Left ventricle myocardium superior (tissue), 1 donor: ENCODE measurements at places on chromosomes 16 and 17. TPM values are rescaled to one million over a fixed set of nuclear protein-coding genes. Genes with fewer than 3 reads are reported as not detected.
A peak's percentile ranks its signal among the peaks of the same experiment; 100 is the strongest.

The PRSS27 gene
- 0.12 TPM for total RNA-seq

DNA sequence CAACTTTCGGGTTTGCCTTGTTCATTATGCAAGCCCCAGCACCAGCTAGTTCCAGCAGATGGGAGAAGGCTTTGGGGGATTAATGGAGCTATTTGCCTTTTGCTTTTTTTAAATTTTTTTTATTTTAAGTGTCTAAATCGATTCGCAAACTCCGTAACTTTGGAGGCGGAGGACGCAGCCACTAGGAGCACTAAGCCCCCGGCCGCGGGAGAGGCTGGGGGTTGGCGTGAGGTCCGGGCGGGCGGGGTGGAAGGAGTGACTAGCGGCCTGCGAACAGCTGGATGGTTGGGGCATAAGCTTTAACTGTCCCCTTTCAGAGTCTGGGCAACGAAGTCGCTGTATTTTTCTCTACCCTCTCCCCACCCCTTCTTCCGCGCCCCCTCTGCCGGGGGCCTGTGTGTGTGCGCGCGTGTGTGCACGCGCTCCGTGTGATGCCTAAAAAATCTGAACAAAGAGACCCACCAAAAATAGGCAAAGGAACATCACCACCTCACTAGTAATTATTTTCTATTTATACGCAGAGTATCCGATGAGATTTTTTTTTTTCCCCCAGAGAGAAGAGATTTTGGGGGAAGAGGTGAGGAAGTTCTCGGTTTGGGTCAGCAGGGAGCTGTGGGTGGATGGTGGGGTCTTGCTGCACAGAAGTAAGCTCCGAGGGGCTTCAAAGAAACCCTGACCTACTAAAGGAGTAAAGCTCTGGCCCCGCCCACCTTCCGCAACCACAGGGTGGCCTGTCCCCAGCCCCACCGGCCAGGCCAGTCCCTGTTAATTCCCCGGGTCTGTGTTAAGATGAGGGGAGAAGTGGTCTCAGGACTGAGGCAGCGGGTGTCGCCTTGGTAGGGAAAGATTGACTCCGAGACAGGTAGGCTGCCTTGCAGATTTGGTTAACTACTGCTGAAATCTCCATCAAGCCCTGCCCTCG, 2.3 kb downstream of the SHISA9 start:
- DNase-seq = no peak

- no peak for DNase-seq
Observed at GRCh38 chr17:74698069-74698468, 14.7 kb downstream of the CD300LF start.

DNA sequence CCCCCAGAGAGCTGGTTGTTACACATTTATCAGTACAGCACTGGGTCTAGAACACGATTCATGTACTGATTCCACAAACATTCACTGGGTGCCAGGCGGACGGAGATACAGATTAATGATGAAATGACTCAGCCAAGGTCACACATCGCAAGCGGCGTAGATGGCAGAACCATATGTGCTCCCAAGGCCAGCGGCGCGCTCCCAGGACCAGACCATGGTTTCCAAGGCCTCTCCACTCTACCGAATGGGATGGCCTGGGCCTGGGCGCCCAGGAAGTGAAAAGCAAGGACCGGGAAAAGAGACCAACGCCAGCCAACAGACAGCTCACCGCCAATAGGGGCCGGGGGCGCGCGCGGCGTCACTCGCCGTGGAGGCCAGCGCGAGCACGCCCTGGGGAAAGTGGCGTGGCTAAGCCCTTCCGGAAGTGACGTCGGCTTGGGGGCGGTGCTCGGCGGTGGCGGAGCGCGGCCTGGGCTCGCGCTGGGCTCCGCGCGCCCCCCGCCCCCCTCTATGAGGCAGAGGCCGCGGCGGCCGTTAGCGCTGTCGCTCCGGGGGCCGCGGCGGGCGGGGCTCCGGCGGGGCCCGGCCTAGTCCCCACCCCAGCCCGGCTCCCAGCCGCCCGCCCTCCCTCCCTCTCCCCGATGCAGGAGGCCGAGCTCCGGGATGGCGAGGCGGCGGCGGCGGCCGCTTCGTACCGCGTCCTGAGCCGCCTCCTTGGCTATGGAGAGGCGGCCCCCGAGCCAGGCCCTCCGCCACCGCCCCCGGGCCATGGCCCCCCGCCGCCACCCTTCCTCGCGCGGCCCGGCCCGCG, at the start of gene SOCS7:
SOCS7 (plus strand) TSS at position 433 of the 811 bp plus-strand sequence; CDS start at position 642, 209 bp downstream.
- peak; percentile 97 for DNase-seq

DNA sequence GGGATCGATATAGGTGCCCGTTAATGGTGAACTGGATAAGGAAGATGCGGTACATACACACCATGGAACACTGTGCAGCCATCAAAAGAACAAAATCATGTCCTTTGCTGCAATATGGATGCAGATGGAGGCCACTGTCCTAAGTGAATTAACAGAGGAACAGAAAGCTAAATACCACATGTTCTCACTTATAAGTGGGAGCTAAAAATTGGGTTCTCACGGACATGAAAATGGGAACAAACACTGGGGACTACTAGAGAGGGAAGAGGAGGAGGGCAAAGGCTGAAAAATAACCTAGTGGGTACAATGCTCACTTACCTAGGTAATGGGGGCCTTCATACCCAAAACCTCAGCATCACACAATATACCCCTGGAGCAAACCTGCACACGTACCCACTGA, 302.6 kb downstream of the XYLT1 start:
- DNase-seq = no peak

DNA sequence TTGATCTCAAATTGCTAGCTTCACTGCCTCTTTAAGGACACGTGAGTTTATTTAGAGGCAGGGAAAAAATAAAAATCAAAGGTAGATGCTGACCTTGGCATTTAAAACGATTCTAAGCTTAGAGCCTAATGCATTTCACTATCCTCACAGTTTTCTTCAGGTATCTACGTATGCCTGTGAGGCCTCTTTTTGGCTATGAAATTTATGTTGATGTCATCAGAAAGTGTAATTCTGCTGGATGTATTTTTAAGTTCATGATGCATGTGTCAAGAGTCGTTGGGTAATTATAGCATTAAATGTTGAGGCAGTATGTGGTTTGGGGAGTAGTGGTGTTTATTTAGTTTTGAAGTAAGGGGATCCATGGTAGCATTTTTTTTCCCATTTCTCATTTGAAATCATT, 4.2 kb upstream of the KRTAP3-2 start:
- DNase-seq = no peak

GRCh38 chr17:33050611-33051140, 59.0 kb downstream of the SPACA3 start:
- DNase-seq = no peak

The TMC7 gene
- 1.1 TPM for total RNA-seq

DNA sequence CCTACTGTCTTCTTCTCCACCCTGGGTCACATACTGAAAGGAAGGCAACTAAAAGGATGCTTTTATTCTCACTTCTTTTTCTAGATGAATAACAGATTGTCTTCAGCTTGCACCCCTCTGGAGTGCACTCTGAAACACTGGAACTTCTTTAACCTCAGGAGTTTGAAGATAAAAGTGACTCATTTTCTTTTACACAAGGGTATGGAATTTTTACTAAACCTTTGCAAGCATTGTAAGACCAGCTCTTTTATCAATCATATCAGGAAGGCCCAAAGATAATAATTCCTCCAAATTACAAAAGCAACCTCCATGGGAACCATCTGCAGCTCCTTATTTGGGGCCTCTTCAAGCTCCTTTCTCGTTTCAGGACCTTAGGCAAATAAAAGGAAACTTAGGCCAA, 193.5 kb upstream of the KIF2B start:
- no peak for DNase-seq

The WNT9B gene
- 0.42 TPM for total RNA-seq

GRCh38 chr17:8104911-8105310, 13.4 kb downstream of the ALOXE3 start:
- DNase-seq = no peak

DNA sequence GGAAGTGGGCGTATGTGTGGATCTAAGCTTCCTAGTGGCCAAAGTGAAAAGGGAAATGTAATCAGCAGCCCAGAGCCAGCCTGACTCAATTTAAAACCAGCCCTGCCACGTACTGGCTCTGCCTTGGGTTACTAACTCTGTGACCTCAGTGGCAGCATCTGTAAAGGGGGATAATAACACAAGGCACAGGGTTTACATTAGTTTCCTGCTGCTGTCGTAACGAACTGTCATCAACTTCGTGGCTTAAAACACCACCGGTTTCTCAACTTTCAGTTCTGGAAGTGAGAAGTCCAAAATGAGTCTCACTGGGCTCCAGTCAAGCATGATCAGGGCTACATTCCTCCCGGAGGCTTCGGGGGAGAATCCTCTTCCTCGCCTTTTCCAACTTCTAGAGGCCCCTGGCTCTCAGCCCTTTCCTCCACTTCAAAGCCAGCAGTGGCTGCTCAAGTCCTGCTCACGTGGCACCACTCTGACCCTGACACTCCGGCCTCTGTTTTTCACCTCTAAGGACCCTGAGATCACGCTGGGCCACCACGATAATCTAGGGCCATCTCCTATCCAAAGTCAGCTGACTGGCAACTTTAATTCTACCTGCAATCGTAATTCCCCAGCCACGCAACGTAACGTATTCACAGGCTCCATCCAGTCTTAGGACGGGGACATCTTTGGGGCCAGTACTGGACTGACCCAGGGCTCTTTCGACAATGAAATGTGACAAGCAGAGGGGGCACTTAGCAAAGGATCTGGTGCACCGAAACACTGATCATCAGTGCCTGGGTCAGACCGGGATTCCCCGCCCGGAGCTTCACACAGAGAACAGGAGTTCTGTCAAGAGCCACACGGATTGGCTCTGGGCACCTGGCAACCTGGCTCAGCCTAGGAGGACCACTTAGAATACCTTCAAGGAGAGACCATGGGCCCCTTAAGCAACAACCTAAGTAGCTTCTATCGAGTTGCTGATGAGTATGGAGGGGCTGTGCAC, 14.5 kb downstream of the TMC6 start:
- DNase-seq = peak; percentile 31

DNA sequence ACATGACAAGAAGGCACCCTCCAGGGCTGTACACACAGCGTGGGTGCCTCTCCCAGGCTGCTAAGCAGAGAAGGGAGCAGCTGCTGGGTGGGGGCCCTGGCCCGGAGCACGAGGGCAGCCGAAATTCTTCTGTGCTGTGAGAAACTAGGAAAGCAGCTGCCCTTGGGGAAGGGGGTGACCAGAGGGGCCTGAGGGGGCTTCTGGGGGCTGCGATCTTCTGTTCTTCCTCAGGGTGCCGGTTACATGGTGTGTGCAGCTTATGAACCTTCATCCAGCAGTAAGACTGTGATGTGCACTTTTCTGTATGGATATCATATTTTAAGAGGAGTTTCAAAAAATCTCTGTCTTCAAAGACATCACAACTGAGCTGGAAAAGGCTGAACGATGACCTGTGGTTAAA, 43.2 kb upstream of the METRNL start:
- no peak for DNase-seq

The ZFPM1 gene
- total RNA-seq = 3.5 TPM

The KRT31 gene
- total RNA-seq = not detected

The C1QTNF8 gene
- not detected for total RNA-seq

DNA sequence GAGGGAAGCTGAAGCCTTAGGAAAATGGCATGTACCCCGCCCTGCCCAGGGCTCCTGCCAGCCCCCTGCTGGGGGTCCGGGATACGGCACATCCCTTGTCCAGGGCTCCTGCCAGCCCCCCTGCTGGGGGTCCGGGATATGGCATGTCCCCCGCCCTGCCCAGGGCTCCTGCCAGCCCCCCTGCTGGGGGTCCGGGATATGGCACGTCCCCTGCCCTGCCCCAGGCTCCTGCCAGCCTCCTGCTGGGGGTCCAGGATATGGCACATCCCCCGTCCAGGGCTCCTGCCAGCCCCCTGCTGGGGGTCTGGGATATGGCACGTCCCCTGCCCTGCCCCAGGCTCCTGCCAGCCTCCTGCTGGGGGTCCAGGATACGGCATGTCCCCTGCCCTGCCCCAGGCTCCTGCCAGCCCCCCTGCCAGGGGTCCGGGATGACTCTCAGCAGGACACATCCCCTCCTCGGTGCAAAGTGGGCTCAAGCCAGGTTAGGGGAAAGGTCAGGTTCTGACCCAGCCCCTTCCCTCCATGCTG, 43.2 kb downstream of the RPH3AL start:
- peak; percentile 29 for DNase-seq

- DNase-seq = no peak
Observed at GRCh38 chr16:4500272-4500671, 24.1 kb downstream of the HMOX2 start.

The ELAC2 gene
- 66.2 TPM for total RNA-seq

DNA sequence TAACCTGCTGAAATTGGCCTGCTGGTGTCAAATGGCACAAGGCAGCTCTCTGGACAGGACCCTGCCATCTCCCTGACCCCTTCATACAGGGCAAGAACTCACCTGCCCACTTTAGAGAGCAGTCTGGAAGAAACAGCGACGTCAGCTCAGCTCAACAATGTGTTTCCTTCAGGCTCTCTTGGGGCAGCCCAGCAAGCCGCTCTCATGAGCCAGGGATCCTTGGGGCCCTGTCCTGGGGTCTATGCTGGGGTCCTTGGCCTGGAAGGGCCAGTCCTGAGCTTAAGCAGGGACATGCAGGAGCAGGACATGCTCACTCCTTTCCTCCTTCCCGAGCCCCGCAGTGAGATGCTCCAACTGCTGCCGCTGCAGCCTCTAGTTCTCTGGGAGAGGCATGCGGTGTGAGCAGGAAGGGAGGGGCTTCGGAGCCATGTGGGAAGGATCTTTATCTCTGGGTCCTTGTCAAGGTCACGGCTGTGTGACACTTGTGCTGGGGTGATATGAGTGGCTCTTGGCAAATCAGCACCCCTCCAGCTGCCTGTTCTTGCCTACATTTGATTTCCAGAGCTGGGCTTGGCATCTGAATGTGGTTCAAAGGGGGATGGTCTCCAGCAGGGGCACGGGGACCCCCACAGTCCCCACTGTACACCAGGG, 3.4 kb downstream of the C1QTNF1 start:
- peak; percentile 64 for DNase-seq

GRCh38 chr17:81967533-81968395, 6.8 kb upstream of the NOTUM start:
- peak; percentile 87 for DNase-seq

DNA sequence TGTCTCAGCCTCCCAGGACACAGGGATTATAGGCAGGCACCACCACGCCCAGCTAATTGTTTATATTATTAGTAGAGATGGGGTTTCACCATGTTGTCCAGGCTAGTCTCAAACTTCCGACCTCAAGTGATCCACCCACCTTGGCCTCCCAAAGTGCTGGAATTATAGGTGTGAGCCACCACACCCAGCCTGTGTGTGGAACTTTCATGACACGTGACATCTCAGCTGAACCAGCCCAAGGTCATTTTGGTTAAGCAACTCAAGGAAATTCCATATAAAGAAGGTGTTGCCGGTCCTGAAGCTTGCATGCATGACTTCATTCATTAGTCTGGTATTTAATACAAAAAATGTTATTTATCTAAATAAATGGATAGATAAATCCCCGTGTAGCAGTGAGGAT, 145.5 kb downstream of the AXIN2 start:
- DNase-seq = no peak

The CNGB1 gene
- not detected for total RNA-seq

- no peak for DNase-seq
Observed at GRCh38 chr17:33602981-33603380, 309.9 kb upstream of the ASIC2 start.

DNA sequence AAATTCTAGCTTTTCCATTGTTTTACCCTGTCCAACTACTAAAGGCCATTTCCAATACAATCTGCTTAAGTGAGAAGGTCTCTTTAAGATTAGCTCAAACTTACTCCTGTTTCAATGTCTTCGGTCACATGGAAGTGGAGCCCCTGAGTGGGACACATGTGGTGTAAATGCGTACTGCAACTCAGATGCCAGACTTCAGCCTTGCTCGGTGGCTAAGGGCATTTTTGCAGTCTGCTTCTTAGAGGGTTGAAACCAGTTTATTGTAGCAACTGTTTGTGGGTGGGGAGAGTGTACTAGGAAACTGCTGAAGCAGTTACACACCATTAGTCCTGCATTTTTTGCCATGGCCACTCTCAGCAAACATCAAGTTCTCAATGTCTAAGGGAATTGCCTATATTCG, 140.6 kb downstream of the PARN start:
- no peak for DNase-seq
